Ovary (tissue), 10 donors: ENCODE measurements at places on chromosomes 1 and 21. TPM values are rescaled to one million over a fixed set of nuclear protein-coding genes. Genes with fewer than 3 reads are reported as not detected.

DNA sequence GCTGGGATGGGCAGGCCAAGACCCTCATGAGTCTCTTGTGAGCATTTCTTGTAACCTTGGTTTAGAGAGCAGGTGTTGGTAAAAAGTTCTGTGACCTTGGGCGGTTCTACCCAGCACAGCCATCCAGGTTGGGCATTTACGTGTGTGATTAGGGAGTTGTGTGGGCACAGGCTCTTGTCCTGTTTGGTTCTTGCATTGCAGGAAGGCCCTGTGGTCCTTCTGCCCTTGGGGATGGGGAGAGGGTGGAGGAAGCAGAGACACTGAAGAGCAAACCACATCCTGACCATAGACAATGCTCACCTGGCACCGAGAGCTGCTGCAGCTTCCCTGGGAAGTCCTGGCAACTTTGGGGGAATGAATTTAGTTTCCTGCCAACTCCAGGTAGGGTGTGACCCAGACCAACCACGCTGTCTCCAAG lies 25.6 kb downstream of the RNF187 start:
- H3K27ac ChIP-seq, result no peak overlapping the region
- H3K36me3 ChIP-seq, result no peaks in the 10 kb centered on the region
- no peak for DNase-seq
- no peaks in the 10 kb centered on the region for H3K27me3 ChIP-seq

DNA sequence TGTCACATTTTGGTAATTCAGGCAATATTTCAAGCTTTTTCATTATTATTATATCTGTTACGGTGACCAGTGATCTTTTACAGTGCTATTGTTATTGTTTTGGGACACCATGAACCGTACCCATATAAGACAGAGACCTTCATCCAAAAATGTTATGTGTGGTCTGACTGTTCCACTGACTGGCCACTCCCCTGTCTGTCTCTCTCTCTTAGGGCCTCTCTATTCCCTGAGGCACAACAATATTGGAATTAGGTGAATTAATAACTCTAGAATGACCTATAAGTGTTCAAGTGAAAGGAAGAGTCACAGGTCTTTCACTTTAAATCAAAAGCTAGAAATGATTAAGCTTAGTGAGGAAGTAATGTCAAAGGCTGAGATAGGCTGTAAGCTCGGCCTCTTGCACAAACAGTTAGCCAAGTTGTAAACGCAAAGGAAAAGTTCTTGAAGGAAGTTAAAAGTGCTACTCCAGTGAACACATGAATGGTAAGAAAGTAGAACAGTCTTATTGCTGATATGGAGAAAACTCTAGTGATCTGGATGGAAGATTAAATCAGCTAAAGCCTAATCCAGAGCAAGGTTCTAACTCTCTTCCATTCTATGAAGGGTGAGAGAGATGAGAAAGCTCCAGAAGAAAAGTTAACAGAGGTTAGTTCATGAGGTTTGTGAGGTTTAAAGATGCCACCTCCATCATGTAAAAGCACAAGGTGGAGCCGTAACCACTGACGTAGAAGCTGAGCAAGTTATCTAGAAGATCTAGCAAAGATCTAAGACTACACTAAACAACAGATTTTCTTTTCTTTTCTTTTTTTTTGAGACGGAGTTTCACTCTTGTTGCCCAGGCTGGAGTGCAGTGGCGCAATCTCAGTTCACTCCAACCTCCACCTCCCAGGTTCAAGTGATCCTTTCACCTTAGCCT lies 19.7 kb upstream of the DIPK1A start:
- H3K27me3 ChIP-seq, result no peaks in the 10 kb centered on the region
- no peaks in the 10 kb centered on the region for H3K4me1 ChIP-seq
- no peaks in the 10 kb centered on the region for H3K36me3 ChIP-seq
- no peak overlapping the region for H3K4me3 ChIP-seq
- DNase-seq, result no peak
- H3K27ac ChIP-seq, result no peak overlapping the region

GRCh38 chr21:34812504-34813265 lies 143.9 kb downstream of the CLIC6 start:
- DNase-seq, result no peak
- H3K27ac ChIP-seq, result no peak overlapping the region
- no peak overlapping the region for H3K4me3 ChIP-seq
- no peaks in the 10 kb centered on the region for H3K36me3 ChIP-seq
- peaks cover 8% of the 10 kb centered on the region for H3K4me1 ChIP-seq
- no peaks in the 10 kb centered on the region for H3K27me3 ChIP-seq

- DNase-seq, result no peak
- no peaks in the 10 kb centered on the region for H3K36me3 ChIP-seq
- peak overlapping the region; percentile 21 for H3K27ac ChIP-seq
- H3K4me3 ChIP-seq, result no peak overlapping the region
Measured at GRCh38 chr21:45640001-45640887, 3.3 kb upstream of the PCBP3 start.

DNA sequence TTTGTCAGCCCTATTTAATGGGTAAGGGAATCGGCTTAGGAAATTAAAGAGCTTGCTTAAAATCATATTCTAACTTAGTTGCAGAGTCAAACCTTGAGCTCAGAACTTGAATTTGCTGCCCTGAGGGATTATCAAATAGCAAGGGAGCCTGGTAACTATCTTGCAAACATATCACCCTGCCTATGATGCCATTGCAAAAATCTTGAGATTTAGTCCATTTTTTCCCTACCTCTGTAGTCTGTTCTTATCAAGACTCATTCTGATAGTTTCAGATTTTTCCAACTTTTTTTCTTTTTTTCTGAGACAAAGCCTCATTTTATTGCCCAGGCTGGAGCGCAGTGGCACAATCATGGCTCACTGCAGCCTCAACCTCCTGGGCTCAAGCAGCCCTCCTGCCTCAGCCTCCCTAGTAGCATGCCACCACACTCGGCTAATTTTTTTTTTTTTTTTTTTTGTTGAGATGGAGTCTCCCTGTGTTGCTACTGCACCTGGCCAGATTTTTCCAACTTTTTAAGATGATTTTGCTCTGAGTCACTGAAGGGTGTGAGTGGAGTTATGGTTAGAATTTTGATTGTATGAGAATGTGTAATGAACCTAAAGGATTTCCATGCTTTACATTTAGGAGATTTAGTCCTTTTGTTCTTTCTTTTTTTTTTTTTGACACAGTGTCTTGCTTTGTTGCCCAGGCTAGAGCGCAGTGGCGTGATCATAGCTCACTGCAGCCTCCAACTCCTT lies 12.2 kb downstream of the SARS1 start:
- DNase-seq, result no peak
- no peak overlapping the region for H3K4me3 ChIP-seq
- no peaks in the 10 kb centered on the region for H3K4me1 ChIP-seq
- no peak overlapping the region for H3K27ac ChIP-seq
- H3K27me3 ChIP-seq, result no peaks in the 10 kb centered on the region
- H3K36me3 ChIP-seq, result no peaks in the 10 kb centered on the region

GRCh38 chr1:22025368-22026155 lies 24.1 kb downstream of the CELA3A start:
- H3K36me3 ChIP-seq, result no peaks in the 10 kb centered on the region
- peak overlapping the region; percentile 87 for H3K27ac ChIP-seq
- peak overlapping the region; percentile 98 for H3K4me3 ChIP-seq
- H3K27me3 ChIP-seq, result no peaks in the 10 kb centered on the region
- H3K4me1 ChIP-seq, result peaks cover 6% of the 10 kb centered on the region

DNA sequence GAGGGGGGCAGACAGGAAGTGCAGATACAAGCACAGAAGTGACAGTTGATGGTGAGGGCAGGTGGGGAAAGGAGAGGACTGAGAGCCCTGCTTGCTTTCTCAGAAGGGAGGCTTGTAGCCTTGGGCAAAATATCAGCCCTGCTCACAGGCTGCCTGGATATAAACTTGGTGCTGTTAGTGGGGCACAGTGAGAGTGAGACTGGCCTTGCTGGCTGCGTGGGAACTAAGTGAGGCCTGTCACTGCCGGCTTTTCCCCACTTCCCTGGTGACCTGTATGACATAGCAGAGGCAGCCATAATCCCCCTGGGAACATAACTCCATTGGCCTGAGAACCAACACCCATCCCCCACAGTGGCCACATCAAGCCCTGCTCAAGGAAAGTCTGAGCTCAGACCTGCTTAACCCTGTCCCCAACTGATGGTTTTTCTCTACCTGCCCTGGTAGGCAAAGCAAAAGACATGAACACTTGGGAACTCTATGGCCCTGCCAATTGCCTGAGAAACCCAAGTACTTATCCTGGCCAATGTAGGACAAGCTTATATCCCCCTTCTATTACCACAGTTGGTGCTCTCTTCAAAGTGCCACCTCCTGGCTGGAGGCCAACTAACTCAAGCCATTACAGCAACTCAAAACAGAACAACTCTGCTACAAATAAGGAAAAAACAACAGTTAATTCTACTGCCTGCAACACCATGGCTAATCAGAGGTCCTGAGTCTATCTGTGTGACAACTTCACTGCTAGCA lies 472.7 kb downstream of the PLPP3 start:
- DNase-seq, result no peak
- H3K27ac ChIP-seq, result no peak overlapping the region
- H3K27me3 ChIP-seq, result no peaks in the 10 kb centered on the region
- no peaks in the 10 kb centered on the region for H3K4me1 ChIP-seq

DNA sequence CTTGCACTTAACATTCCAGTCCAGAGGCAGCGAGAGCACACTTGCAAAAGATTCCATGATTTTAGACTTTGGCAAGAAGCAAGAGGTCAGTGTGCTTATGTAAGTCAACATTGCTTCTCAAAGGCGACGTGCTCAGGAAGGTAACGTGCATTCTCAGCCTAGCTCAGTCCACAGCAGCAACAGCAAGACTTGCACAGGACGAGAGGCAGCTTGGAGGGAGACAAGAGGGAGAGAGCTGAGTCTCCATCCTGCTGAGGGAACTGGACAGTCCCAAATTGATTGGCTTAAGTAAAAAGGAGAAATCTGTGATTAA lies 56.5 kb downstream of the PTP4A2 start:
- H3K36me3 ChIP-seq, result no peaks in the 10 kb centered on the region
- H3K27ac ChIP-seq, result no peak overlapping the region
- no peaks in the 10 kb centered on the region for H3K27me3 ChIP-seq
- DNase-seq, result no peak
- H3K4me3 ChIP-seq, result no peak overlapping the region

GRCh38 chr1:50976890-50977574 lies 7.0 kb downstream of the CDKN2C start:
- H3K36me3 ChIP-seq, result no peaks in the 10 kb centered on the region
- H3K4me3 ChIP-seq, result peak overlapping the region; percentile 83
- DNase-seq, result peak; percentile 47
- peak overlapping the region; percentile 99 for H3K27ac ChIP-seq
- peaks cover 5% of the 10 kb centered on the region for H3K4me1 ChIP-seq

DNA sequence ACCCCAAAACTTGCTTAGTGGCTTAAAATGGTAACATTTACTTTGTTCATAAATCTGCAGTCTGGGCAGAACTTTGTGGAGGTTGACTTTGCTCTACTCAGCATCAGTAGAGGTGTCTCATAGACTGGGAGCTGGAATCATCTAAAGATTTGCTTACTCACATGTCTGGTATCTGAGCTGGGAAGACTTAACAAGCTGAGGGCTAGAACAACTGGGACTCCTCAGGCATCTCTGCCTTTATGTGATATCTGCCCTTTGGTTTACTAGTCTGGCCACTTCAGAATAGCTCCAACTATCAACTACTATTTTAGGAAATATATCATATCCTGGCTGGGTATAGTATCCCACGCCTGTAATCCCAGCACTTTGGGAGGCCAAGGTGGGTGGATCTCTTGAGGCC lies 82.5 kb downstream of the C4BPA start:
- DNase-seq, result no peak
- H3K4me1 ChIP-seq, result no peaks in the 10 kb centered on the region
- H3K27me3 ChIP-seq, result no peaks in the 10 kb centered on the region
- H3K27ac ChIP-seq, result no peak overlapping the region

DNA sequence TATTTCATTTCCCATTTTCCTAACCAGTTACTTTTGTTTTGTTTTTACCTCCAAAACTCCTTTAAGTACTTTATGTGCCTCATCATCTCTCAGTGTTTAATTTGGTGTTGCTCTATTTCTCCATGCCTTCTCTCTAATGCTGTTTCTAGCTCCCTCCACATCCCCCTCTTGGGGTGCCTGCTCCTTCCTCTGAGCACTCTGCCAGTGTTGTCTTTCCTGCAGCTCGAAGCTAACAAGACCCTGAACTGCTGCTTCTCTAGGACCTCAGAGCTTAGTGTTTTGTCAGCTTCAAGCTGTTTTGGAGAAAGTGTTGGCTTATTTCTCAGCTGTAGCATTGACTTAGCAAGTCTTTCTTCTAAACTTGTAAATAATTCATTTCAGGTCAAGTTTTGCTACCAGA lies 290.6 kb downstream of the DPYD start:
- DNase-seq, result no peak
- H3K27ac ChIP-seq, result no peak overlapping the region
- H3K4me3 ChIP-seq, result no peak overlapping the region

ATP6V1G3 gene
- not detected for total RNA-seq

MEX3A gene
- 10.2 TPM for total RNA-seq

USH2A gene
- total RNA-seq, result not detected

ZMYND12 gene
- 1.9 TPM for total RNA-seq

OR10J4 gene
- total RNA-seq, result not detected

SFN gene
- 0.80 TPM for total RNA-seq

AMY1A gene
- 13.3 TPM for total RNA-seq

FOXE3 gene
- not detected for total RNA-seq
